ENCODE measurements at places on chromosomes 12 and 14. TPM values are rescaled to one million over a fixed set of nuclear protein-coding genes. Genes with fewer than 3 reads are reported as not detected.

TPPP2 gene
- not detected for total RNA-seq

AKAP5 gene
- 4.5 TPM for total RNA-seq

DNM1L gene
- total RNA-seq, result 75.0 TPM

TAS2R46 gene
- total RNA-seq, result 0.38 TPM

ADAM21 gene
- 0.27 TPM for total RNA-seq

MYF5 gene
- not detected for total RNA-seq

TAS2R31 gene
- 1.0 TPM for total RNA-seq

NRL gene
- total RNA-seq, result 1.1 TPM

RNF34 gene
- 82.8 TPM for total RNA-seq

ARMH4 gene
- not detected for total RNA-seq

CHGA gene
- not detected for total RNA-seq

FAM181A gene
- not detected for total RNA-seq

TSHR gene
- total RNA-seq, result not detected
